Activated CD4-positive, alpha-beta T cell treated with anti-CD3 and anti-CD28 coated beads for 48 hours (primary cell): ENCODE measurements at places on chromosomes 1 and 21.

DNA sequence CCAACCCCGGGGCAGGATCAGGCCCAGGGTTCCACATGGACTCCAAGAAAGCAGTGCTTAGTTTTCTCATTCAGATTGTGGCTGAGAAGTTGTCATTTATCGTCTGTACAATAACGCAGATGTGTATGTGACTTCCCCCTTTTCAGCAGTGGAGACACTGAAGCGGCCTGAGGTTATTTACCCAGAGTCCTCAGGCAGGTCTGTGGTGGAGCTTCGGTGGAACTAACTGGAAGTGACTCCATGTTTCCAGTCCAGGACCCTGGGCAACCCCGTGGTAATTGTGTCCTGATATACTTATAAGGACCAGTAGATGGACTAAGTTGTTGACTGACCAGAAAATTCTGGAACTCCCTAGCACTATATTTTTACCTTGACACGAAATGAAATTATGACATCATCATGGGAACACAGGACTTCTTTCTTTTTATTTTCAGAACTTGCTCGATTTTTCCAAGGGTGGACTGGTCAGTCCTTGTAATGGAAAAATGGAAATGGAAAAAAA, 1.0 kb upstream of the IER5 start:
- DNase-seq = peak; percentile 47

DNA sequence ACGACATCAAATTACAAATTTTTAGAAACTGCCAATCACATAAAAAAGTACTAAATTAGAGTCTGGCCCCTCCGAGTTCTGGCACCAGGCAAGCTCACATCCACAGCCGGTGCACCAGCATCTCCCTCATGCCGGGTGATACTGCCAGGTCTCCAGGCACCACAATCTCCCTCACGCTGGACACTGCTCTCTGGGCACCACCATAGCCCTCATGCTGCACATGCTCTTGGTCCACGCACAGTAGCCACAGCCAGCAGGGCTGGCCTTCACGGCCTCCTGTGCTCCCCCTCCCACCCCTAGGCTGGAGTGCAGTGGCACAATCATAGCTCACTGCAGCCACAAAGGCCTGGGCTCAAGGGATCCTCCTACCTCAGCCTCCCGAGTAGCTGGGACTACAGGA, 65.5 kb downstream of the AKT3 start:
- no peak for DNase-seq

DNA sequence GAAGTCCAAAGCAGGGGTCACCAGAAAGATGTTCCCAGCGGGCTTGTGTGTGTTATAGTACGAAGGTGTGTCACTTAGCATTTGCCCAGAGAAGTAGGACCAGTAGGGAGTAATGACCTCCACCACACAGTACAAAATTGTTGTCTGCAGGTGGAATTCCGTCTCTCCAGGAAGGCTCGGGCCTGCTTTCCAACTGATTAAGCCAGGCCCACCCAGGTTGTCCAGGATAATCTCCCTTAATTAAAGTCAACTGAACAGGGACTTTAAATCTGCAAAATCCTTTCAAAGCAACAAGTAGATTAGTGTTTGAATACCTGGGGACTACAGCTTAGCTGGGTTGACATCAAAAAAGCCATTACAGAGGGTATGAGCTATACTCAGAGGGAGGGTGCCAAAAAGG, 131.3 kb downstream of the BACH1 start:
- DNase-seq = no peak

GRCh38 chr1:89151047-89151446, 24.8 kb downstream of the GBP7 start:
- DNase-seq = no peak

DNA sequence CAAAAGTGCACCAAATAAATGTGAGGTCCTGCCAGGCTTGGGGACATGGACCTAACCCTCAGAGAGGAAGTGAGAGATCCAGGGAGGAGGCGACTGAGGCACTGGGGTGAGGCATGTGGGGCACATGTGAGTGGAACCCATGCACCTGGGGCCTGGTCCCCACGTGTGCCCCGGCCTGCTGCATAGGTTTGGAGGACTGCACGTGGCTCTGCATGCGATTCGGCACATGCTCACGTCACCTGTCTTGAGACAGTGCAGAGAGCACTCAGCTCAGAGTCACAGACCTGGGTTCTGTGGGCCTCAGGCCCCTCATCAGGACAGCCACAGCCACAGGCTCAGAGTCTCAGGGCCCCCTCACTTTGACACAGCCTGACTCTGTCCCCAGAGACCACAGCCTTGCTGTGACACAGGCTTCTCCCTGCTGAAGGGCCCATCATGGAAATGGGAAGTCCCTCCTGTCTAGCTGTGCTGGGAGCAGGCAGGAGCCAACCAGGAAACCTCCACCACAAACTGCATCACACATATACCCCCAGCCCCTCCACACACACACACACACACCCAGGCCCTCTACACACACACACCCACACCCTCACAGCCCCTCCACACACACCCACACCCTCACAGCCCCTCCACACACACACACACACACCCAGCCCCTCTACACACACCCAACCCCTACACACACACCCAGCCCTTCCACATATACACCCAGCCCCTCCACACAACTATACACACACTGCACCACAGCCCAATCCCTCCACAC, 48.2 kb downstream of the SLC9A1 start:
- no peak for DNase-seq
